ENCODE measurements at places on chromosomes 4 and X. TPM values are rescaled to one million over a fixed set of nuclear protein-coding genes. Genes with fewer than 3 reads are reported as not detected.

DNA sequence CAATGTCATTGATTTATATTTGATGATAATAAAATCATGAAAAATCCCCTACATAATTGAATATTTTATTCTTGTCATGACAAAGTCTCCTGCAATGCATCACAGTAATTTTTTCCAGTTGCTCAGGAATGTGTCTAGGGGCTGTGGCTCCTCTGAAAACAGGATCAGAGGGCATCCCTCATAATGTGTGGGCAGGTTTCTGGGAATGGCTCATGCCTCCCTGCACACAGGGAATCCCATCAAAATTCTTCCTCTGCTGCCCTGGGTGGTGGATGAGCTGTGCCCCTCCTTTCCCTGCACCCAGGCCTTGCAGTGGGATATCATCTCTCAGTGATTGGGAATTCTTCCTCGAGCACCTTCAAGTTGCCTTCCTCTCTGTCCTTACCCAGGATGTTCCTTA lies 20.4 kb upstream of the PUDP start:
- no peak overlapping the region for H3K4me3 ChIP-seq
- H3K4me1 ChIP-seq: no peaks in the 10 kb centered on the region
- no peaks in the 10 kb centered on the region for H3K36me3 ChIP-seq
- no peak for DNase-seq
- H3K27ac ChIP-seq: no peak overlapping the region
- H3K27me3 ChIP-seq: no peaks in the 10 kb centered on the region

- no peaks in the 10 kb centered on the region for H3K27me3 ChIP-seq
- H3K36me3 ChIP-seq: peaks cover 77% of the 10 kb centered on the region
These were observed 52.1 kb downstream of the TMEM165 start for GRCh38 chr4:55447831-55448230.

- H3K4me3 ChIP-seq: no peak overlapping the region
- H3K27me3 ChIP-seq: no peaks in the 10 kb centered on the region
- no peak for DNase-seq
These were observed 32.9 kb upstream of the GC start for GRCh38 chr4:71816676-71817303.

DNA sequence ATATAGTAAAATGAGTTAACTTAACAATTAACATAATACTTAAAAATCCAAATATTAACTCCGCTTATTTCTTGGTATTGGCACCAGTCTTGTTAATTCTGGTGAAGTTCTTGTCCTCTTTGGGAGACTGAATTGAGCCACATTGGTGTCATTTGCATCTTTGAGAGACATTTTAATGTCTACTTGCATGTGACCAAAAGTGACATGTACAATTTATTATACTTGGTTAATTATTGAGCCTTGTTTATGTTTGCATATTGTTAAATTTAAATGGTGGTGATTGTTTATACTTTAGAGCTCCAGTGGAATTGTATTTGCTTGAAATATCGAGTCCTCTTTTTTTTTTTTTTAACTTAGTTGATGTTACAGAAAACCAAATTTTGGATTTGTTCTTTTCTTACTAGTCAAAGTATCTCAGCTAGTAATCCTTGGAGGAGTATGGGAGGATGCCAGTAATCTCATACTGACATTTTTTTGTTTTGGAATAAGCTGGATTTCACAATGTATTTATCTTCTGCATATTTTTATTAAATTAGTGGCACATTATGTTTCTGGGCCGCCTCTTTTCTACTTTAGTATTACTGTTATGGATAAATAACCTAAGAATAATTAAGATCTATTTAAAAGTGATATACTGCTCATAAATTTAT lies 3.9 kb downstream of the SPCS3 start:
- no peak overlapping the region for H3K27ac ChIP-seq
- H3K4me3 ChIP-seq: no peak overlapping the region
- no peak for DNase-seq

DNA sequence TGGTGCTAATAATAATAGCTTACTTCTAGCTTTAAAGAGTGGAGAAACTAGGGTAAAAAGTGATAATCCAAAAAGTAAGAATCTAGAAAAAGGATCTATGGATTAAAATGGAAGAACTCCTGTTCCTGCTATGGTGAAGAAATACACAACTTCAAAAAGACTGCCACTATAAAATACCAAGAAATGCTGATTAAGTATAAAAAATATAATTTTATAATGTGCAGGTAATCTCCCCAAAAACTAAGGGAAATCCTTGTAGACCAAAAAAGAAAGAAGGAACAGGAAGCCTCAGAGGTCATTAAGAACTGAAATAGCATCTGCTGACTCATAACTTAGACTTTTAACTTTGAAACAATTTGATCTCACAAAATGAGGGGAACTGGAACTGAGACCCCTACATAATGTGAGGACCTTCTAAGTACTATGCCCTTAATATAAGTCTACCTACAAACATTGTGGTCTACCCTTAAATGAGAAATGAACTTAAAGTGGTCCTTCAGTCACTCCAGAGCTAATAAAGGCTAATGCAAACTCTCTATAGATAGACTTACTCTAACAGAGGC lies 50.6 kb upstream of the SRPX start:
- no peak overlapping the region for H3K4me3 ChIP-seq
- H3K4me1 ChIP-seq: no peaks in the 10 kb centered on the region
- H3K27me3 ChIP-seq: no peaks in the 10 kb centered on the region
- no peak overlapping the region for H3K27ac ChIP-seq
- no peaks in the 10 kb centered on the region for H3K36me3 ChIP-seq

DNA sequence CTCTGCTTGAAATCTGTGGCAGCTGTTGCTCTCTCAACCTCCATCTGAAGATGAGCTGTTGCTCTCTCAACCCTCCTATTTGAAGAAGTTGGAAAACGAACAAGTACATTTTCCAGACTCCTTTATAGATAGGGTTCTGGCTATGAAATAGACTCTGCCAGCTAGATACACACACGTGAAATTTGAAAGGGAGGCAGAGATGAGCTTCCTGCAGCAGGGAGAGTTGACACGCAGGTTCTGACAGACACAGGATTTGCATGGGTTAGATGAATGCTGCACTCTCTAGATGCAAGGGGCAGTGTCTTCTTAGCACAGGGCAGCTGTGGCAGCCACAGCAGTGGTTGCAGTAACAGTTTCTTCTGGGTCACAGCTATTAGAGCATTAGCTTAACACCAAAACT lies 8.0 kb upstream of the PYURF start:
- no peak overlapping the region for H3K27ac ChIP-seq
- DNase-seq: no peak
- no peaks in the 10 kb centered on the region for H3K27me3 ChIP-seq
- H3K4me1 ChIP-seq: peaks cover under 1% of the 10 kb centered on the region

- no peaks in the 10 kb centered on the region for H3K27me3 ChIP-seq
- H3K4me3 ChIP-seq: no peak overlapping the region
- no peaks in the 10 kb centered on the region for H3K4me1 ChIP-seq
These were observed 597.1 kb downstream of the MID1IP1 start for GRCh38 chrX:39398215-39398962.

DNA sequence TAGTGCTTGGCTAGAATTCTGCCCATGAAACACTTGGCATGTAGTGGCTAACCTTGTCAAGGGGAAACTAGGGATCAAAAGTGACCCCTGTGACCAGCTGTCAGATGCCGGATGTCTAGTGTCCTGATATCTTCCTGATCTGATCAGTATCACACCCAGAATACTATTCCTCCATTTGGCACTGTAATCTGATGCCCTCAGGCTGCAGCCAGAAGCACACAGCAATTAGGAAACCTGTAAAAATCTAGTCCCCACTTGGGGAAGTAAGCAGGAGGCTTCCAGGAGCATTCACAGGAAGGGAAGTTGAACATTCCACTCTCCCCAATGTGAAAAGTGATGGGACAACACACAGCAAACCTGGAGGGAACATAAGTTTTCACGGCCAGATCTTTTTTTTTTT lies 125.1 kb downstream of the HS6ST2 start:
- H3K27me3 ChIP-seq: no peaks in the 10 kb centered on the region
- DNase-seq: no peak
- no peak overlapping the region for H3K4me3 ChIP-seq
- no peak overlapping the region for H3K27ac ChIP-seq
- H3K36me3 ChIP-seq: no peaks in the 10 kb centered on the region

NSUN7 gene
- 9.2 TPM for total RNA-seq

SOWAHB gene
- total RNA-seq: 2.4 TPM

All from lower lobe of right lung (tissue), 2 donors.